Fibroblast of the aortic adventitia (primary cell): ENCODE measurements at places on chromosomes 3 and 15. TPM values are rescaled to one million over a fixed set of nuclear protein-coding genes. Genes with fewer than 3 reads are reported as not detected.

The TRPC1 gene
- 26.1 and 26.7 TPM in 2 replicates for total RNA-seq

The ANKUB1 gene
- total RNA-seq, result not detected in 2 replicates

The LIPC gene
- 0.90 and 1.7 TPM in 2 replicates for total RNA-seq

The SSUH2 gene
- not detected in 2 replicates for total RNA-seq

The TMEM43 gene
- 109 and 134 TPM in 2 replicates for total RNA-seq

The GCSAM gene
- not detected in 2 replicates for total RNA-seq

The GOLGA6A gene
- not detected in 2 replicates for total RNA-seq

The TMEM266 gene
- 0.09 TPM in 1 of 2 replicates, not detected in the other for total RNA-seq

The SH3GL3 gene
- 0.09 and 2.1 TPM in 2 replicates for total RNA-seq

The CSTA gene
- 2.5 and 15.2 TPM in 2 replicates for total RNA-seq

The ZNF385D gene
- 0.57 and 11.5 TPM in 2 replicates for total RNA-seq

The NPAP1 gene
- total RNA-seq, result 0.16 TPM in 1 of 2 replicates, not detected in the other

The GOLGA6L7 gene
- not detected in 2 replicates for total RNA-seq

The LCMT2 gene
- 1.4 and 10.2 TPM in 2 replicates for total RNA-seq

The KATNBL1 gene
- 31.7 and 57.3 TPM in 2 replicates for total RNA-seq

The TRH gene
- 2.5 TPM in 1 of 2 replicates, not detected in the other for total RNA-seq

The PCSK6 gene
- 0.81 TPM in 1 of 2 replicates, not detected in the other for total RNA-seq

The EPHB3 gene
- total RNA-seq, result 2.5 and 4.7 TPM in 2 replicates

The TLR9 gene
- total RNA-seq, result not detected in 2 replicates

The CFAP91 gene
- 0.81 and 0.98 TPM in 2 replicates for total RNA-seq

The CAPN3 gene
- total RNA-seq, result 1.6 and 2.5 TPM in 2 replicates

The NMB gene
- 4.1 TPM in 1 of 2 replicates, not detected in the other for total RNA-seq

The LSAMP gene
- 9.8 and 10.7 TPM in 2 replicates for total RNA-seq

The TAGLN3 gene
- total RNA-seq, result not detected in 2 replicates

The ZMAT3 gene
- total RNA-seq, result 31.6 and 57.8 TPM in 2 replicates

The NAALADL2 gene
- 11.4 and 54.5 TPM in 2 replicates for total RNA-seq

The BCL2A1 gene
- total RNA-seq, result 0.81 TPM in 1 of 2 replicates, not detected in the other

The TRIM42 gene
- total RNA-seq, result not detected in 2 replicates

The SLC4A7 gene
- total RNA-seq, result 165 and 450 TPM in 2 replicates

The CDHR4 gene
- 0.09 TPM in 1 of 2 replicates, not detected in the other for total RNA-seq

The GPR27 gene
- total RNA-seq, result 0.25 TPM in 1 of 2 replicates, not detected in the other

The ARNT2 gene
- 9.4 and 12.7 TPM in 2 replicates for total RNA-seq

The ZNF502 gene
- 4.7 and 6.0 TPM in 2 replicates for total RNA-seq

The PTPRG gene
- total RNA-seq, result 27.6 and 52.0 TPM in 2 replicates

The MED12L gene
- total RNA-seq, result 0.72 and 1.3 TPM in 2 replicates

The LRTM1 gene
- total RNA-seq, result not detected in 2 replicates

The SLC27A2 gene
- not detected in 2 replicates for total RNA-seq

The NMNAT3 gene
- 1.5 and 1.8 TPM in 2 replicates for total RNA-seq

The HRH1 gene
- total RNA-seq, result 7.4 and 20.6 TPM in 2 replicates

The PCCB gene
- 37.2 and 131 TPM in 2 replicates for total RNA-seq

The PRICKLE2 gene
- total RNA-seq, result 22.0 and 45.1 TPM in 2 replicates

The RGMA gene
- total RNA-seq, result 3.1 and 6.1 TPM in 2 replicates

The SLC12A1 gene
- total RNA-seq, result under 0.01 TPM in 1 of 2 replicates, not detected in the other
